HL-60 (cell line): ENCODE measurements at places on chromosomes 6 and 20.

GRCh38 chr6:137739544-137739943 is 127.5 kb upstream of the TNFAIP3 start:
- no peak for DNase-seq

GRCh38 chr20:45359069-45359405 is 3.9 kb upstream of the SYS1 start:
- DNase-seq = no peak

GRCh38 chr6:108464418-108465097 is 96.2 kb upstream of the FOXO3 start:
- no peak for DNase-seq

GRCh38 chr6:133114973-133115372 is 126.2 kb upstream of the EYA4 start:
- no peak for DNase-seq

DNA sequence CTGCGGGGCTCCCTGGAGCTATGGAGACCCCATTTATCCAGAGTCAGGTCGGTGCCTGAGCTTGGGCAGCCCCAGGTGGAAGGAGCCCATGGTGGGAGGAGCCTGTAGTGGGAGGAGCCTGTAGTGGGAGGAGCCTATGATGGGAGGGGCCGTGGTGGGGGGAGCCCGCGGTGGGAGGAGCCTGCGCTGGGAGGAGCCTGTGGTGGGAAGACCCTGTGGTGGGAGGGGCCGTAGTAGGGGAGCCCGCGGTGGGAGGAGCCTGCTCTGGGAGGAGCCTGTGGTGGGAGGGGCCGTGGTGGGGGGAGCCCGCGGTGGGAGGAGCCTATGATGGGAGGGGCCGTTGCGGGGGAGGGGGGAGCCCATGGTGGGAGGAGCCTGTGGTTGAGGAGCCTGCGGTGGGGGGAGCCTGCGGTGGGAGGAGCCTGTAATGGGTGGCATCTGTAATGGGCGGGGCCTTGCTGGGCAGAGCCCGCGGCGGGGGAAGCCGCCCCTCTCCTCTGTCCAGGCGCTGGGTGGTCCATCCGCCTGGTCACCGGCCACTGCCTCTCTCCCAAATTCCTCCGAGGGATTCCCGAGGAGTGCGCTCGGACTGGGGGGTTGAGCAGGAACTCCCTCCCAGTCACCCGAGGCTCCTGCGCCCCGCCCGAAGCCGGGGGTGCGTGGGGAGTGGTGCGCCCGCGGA is 567 bp upstream of the FNDC11 start:
- DNase-seq = no peak

GRCh38 chr6:34056305-34057108 is 89.4 kb downstream of the GRM4 start:
- no peak for DNase-seq

- DNase-seq = no peak
Measured at GRCh38 chr6:44778513-44778912, 391.0 kb downstream of the CDC5L start.

GRCh38 chr6:56692523-56693245 is 50.0 kb upstream of the DST start:
- peak; percentile 10 for DNase-seq

- DNase-seq = no peak
Measured at GRCh38 chr6:83976037-83976755, 57.4 kb upstream of the MRAP2 start.

- DNase-seq = no peak
Measured at GRCh38 chr6:38184585-38185080, 365.1 kb downstream of the ZFAND3 start.

GRCh38 chr20:62888910-62889309 is 27.3 kb upstream of the TCFL5 start:
- DNase-seq = no peak

DNA sequence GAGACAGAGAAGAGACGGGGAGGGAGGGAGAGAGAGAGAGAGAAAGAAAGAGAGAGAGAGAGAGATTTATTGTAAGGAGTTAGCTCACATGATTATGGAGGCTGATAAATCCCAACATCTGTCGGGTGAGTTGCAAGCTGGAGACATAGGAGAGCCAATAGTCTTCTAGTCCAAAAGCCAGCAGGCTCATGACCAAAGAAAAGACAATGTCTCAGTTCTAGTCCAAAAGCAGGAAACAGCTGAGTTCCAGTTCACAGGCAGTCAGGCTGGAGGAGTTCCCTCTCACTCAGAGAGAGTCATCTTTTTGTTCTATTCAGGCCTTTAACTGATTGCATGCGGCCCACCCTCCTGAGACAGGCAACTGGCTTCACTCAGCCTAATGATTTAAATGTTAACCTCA is 416.6 kb downstream of the PREX1 start:
- DNase-seq = no peak
